ENCODE measurements at places on chromosomes 7 and 10. TPM values are rescaled to one million over a fixed set of nuclear protein-coding genes. Genes with fewer than 3 reads are reported as not detected.

DNA sequence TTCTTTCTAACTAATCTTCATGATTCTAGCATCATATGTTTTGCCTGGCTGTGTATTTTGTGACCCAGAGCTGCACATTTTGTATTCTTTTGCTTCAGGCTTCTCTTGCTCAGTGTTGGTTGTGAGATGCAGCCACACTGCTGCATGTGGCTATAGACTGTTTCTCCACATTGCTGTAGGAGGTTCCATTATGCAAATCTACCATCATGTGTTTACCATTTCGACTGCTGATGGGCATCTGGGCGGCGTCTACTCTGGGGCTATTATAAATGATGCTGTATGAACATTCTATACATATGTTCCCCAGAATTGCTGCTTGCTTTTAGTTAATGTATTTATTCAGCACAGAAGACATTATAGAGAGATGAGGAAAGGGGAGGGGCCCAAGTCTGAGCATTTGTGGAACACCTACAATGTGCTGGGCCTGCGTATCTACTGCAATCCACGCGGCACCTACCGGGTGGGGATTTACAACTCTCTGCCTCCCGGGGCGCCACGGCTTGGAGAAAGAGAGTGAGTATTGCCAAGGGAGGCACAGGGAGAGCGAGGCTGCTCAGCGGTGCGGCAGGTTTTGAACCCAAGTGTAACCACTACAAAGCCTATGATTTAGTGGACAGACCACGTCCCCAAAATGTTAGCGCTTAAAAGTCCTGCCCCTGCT lies 172.5 kb downstream of the PRKAG2 start:
- DNase-seq, result no peak

- DNase-seq, result peak; percentile 26
These were observed 18.4 kb upstream of the KLF6 start for GRCh38 chr10:3803295-3803926.

- no peak for DNase-seq
These were observed 26.8 kb upstream of the BTBD16 start for GRCh38 chr10:122244001-122244975.

DNA sequence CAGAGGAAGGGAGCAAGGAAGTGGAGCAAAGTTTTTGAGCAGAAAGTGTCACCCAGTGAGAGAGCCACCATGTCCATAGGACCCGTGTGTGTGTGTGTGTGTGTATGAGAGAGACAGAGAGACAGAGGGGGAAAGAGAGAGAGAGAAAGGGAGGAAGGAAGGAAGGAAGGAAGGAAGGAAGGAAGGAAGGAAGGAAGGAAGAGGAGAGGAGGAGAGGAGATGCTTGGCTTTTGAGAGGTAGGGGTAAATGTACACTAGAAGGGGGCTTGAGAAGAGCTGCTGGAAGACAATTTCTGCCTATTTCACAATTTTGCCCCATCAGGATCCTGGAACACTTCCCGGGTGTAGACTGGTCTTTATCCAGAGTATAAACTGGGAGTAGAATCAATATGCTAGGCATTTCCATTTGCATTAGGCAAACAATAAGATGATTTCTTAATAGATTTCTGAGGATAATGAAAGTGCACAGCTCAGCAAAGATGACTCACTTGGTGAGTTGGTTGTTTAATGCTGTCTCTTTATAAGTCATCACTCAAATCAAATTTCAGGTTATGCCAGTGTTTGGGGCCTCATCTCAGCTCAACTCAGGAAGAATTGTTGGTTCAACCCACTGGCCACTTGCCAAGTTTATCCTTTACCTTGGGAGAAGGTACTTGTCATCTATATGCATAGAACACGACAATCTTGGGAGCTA lies 70.0 kb upstream of the FAM13C start:
- DNase-seq, result peak; percentile 2

GRCh38 chr10:108631332-108631731 lies 1292.0 kb downstream of the XPNPEP1 start:
- DNase-seq, result no peak

GRCh38 chr7:99679032-99679399 lies 780 bp downstream of the CYP3A5 start:
- DNase-seq, result no peak

DNA sequence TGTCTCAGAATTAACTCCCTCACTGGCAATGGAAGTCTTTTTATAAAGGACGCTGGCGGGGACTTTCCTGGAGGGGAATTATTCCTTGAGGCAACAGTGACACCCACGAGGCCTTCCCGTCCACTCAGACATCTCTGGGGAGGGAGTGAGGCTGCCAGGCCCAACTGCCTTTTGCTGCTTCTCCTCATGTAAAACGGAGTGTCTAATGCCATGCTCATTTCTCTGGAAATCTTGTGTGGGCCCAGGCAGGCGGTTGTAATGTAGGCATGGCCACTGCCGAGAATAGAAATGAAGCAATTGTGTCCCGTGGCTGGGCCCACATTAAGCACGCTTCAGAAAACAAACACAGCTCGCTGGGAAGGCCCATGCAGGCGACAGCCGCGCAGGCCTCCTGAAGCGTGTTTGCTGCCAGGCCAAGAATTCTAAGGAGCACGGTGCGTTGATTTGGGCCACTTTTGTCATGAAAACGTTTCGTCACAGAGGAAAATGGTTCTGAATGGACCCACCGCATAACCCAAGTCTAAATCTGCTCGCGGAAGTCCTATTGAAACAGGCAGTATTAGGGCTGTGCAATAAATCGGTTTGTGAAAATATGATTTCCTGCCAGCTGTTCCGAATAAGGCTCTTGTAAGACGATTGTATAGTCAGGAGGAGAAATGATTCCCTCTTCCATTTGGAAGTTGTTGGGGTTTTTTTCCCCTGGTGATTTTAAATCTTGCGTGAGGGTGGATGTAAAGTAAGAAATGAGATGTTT lies 104.2 kb upstream of the CHST15 start:
- no peak for DNase-seq

DNA sequence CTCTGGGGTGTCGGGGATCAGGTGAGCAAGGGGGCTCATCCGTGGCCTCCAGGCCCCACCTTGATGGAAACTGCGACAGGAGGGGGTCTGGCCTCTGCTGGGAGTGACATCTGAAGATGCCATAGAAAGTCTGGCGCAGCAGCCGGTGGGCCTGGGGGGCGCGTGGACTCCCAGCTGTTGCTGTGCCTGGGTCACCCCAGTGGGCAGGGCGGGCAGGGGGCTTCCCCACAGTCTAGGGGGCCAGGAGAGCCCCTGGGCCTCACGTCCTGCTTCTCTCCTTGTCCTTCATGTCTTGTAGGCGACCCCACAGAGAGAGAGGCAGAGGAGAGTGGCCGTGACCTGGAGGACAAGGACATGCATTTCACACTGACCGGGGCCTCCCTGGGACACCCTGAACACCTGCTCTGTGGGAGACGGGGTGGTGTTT lies 450.5 kb downstream of the DNAJB6 start:
- DNase-seq, result no peak

GRCh38 chr10:46268076-46268881 lies 18.5 kb upstream of the ANTXRL start:
- no peak for DNase-seq

DNA sequence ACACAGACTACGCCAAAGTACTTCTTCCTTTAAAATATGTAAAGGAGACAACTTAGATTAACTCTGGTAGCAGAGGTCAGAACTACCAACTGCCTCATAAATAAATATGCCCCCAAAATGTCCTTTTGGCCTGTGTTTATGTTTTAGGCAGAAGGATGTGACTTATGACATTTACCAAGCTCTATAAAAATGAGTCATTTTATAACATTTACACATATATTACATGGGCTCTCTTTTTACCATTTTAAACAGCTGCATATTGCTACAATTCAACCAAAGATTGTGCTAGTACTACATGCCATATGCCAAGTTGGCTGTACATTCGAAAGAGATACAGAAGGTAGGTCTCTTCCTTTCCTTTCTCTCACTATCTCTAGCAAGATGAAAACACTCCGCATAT lies 12.4 kb downstream of the ABLIM1 start:
- no peak for DNase-seq

- DNase-seq, result no peak
These were observed 34.6 kb downstream of the VWDE start for GRCh38 chr7:12369072-12369471.

DNA sequence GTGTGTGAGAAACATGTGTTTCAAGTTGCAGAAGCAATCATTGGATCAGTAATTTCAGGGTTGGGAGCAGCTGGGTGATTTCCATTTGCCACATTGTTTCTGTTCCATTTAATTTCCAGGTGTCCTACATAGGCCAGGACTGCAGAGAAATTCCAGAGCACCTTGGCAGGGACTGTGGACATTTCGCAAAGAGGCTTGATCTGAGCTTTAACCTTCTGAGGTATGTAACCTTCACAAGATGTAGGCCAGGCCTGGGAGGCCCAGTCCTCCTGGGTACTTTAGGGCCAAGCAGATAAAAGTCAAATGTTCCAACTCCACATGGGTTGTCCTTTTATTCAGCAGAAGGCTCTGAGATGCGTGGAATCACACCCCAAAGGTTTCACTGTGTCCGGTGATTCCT lies 6.9 kb downstream of the LRMDA start:
- no peak for DNase-seq

- no peak for DNase-seq
These were observed 42.3 kb downstream of the NRCAM start for GRCh38 chr7:108413782-108414492.

- no peak for DNase-seq
These were observed 217.1 kb upstream of the FRMD4A start for GRCh38 chr10:14547816-14548215.

DNA sequence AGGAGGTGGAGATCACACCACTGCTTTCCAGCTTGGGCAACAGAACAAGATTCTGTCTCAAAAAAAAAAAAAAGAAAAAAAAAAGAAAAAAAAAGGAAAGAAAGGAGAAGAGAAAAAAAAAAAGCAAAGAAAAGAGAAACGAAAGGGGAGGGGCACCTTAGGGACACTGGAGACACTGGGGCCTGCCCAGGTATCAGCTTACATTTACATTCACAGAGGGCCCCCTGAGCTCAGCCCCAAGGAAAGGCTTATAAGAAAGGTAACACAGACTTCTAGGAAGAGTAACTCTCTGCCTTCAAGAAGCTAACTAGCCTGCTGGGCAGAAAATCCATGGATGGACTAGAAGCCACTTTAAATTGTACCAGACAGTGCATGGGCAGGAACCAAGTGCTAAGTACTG lies 108.8 kb downstream of the NPY start:
- DNase-seq, result no peak

TAS2R4 gene
- polyA plus RNA-seq, result 0.24 TPM

CPVL gene
- 9.8 TPM for polyA plus RNA-seq

EPO gene
- 0.41 TPM for polyA plus RNA-seq
